CD4-positive, alpha-beta T cell treated with Interleukin-6 for 4 hours (primary cell): ENCODE measurements at places on chromosomes 16 and 17.
A peak's percentile ranks its signal among the peaks of the same experiment; 100 is the strongest.

- DNase-seq = no peak
These were observed 76.1 kb upstream of the CDH5 start for GRCh38 chr16:66290431-66290830.

DNA sequence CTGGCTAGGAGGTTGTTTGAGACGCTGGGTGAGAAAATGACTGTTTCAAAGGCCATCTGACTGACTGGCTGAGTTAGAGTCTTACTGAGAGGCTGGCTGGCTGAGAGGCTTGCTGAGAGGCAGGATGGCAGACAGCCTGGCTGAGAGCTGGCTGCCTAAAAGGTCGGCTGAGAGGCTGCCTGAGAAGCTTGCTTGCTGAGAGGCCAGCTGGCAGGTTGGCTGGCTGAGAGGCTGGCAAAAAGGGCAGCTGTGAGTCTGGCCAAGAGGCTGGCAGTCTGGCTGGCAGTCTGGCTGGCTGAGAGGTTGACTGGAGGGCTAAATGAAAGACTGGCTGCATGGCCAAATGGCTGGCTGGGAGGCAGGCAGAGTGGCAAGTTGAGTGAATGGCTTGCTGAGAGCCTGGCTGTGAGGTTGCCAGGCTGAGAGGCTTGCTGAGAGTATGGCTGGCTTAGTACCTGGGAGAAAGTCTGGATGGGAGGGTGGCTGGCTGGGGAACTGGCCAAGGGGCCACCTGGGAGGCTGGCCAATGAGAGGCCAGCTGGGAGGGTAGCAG is 35.3 kb upstream of the ACSM2B start:
- no peak for DNase-seq

- peak; percentile 81 for DNase-seq
These were observed 20.0 kb downstream of the TRAF4 start for GRCh38 chr17:28763804-28764266.

DNA sequence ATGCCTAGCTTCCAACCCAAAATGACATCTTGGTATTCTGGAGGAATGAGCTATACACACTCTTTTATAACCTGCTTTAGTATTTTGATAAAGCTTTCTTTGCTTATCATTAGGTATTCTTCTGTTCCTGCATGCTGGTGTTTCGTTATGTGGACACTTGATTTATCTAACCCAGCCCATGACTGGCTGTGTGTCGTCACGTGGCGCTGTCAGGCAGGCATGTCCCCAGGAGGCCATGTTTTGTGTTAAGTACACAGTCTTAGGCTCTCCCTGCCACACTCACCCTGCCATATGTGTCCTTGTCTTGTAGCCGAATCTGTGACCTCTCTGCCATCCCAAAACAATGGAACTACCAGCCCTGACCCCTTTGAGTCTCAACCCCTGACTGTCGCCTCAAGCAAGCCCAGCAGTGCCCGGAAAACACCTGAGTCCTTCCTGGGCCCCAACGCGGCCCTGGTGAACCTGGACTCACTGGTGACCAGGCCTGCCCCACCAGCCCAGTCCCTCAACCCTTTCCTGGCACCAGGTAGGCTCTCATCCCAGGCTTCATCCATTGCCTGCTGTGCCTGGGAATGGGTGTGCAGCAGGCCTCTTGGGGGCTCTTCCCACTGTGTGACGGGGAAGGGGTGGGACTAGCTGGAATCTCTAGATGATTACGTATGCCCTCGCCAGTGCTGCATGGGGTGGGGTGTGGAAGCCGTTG is 30.8 kb downstream of the B9D1 start:
- DNase-seq = no peak

DNA sequence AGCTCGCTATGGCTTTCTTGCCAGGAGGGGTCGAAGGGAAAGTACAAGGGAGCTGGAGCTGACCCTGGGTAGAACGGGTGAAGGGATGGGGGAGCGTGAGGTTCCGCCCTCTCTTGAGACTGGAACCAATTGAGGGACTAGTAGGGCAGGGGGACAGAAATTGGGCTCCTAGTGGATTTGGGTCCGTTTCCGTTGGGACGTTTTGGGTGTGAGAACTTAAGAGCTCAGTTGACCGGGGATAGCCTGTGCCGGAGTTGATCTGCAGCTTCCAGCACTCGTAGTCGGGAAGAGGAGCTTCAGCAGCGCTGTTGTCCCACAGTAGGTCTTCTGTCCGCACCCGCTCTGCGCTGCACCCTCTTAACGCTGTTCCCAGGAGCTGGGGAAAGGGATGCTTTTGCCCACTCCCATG is 481 bp downstream of the CNTROB start:
- DNase-seq = peak; percentile 37

GRCh38 chr17:51427323-51427811 is 167.0 kb downstream of the UTP18 start:
- DNase-seq = peak; percentile 31

GRCh38 chr17:50518384-50519023 is 10.3 kb downstream of the MYCBPAP start:
- DNase-seq = no peak

- no peak for DNase-seq
These were observed 28.3 kb upstream of the GOSR2 start for GRCh38 chr17:46894476-46895151.

- DNase-seq = no peak
These were observed 6.2 kb downstream of the EFNB3 start for GRCh38 chr17:7711051-7711755.

DNA sequence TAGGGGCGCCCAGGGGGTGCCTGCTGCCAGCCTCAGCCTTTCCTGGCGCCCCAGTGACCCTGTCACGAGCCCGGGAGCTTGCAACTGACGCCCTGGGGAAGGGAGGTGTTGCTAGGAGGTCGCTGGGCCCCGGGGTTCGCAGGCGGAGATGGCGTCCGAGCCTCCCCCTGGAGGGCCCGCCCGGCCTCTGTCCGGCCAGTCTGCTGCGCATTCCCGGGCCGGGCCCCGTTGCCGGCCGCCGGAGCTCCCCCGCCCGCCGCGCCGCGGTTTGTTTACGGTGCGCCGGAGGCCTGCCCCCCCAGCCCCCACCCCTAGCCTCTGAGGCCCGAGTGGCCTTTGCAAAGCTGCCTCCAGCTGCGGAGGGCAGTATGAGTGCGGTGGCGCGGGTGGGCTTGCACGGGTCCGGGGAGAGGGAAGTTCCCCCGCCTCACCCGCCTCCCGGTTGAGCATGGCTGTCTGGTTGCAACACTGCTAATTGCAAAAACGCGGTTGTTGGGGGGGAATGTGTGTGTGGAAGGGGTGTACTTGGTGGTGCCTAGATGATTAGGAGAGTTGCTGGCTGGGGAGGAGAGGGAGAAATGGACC is 514 bp downstream of the THRA start:
- peak; percentile 48 for DNase-seq

DNA sequence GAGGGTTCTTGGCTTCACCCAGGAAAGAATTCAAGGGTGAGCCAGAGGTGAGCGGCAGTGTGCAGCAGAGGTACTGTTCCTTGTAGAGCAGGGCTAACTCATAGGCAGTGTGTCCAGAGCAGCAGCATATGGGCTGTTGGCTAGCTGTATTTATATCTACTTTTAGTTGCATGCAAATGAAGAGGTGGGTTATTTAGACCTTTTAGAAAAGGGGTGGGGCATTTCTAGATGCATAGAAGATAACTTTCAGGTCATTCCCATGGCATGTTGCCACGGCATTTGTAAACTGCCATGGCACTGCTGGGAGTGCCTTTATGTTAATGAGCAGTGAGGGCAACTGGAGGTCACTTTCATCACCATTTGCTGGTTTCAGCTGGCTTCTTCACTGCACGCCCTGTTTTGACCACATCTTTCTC is 141.0 kb downstream of the STX8 start:
- DNase-seq = no peak

DNA sequence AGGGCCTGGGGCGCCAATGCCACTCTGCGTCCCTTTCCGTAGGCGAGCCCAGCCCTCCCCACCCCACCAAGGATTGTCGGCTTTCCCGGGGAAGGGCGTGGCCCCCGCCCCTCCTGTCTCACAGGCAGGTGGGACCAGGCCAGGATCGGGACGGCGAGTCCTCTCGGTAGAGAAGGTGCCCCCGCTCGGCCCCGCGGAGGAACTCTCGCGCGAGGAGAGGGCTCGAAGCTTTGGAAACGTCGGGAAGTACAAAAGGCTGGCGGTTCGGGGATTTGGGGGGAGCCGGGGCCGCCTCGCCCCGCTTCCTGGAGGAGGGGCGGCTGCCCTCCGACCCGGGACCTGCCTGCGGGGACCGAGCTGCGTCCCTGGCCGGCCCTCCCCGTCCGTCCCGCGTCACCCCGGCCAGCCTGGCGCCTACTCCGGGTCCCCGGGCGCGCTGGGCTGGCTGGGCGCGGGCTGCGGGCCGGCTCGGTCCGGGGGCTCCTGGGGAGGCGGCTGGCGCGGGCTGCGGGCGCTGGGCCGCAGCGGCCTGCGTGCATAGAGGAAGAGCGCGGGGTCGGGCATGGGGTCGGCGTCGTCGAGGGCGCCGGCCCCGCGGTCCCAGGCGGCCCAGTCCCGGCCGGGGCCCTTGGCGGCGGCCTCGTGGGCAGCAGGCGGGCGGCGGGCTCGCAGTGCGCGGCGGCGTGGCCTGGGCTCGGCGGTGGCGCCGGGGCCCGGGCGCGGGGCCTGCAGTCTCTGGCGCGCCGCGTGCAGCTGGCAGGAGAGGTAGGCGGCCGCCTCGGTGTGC is 12.6 kb upstream of the CLUH start:
- DNase-seq = no peak

GRCh38 chr16:50390914-50391716 is 22.3 kb upstream of the BRD7 start:
- no peak for DNase-seq

- DNase-seq = no peak
These were observed 254.8 kb downstream of the SEC14L1 start for GRCh38 chr17:77395501-77396048.

DNA sequence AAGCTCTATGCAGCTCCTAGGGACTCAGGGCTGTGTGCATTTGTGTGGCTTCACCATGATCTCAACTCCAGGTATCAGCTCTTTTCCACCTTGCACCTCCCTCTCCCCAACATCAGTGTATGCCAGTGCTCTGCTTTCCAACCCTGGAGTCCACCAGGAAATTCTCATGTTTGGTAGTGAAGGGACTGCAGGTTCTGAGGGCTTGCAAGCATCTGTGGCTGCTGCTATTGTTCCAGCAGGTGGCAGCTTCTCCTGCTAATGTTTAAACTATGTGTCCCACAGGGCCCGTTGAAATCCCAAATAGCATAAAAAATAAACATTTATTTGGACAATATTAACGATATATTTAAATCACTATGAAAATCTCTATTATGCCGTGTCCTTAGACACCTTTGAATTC is 82.0 kb downstream of the RGS9 start:
- no peak for DNase-seq

- peak; percentile 25 for DNase-seq
These were observed 526 bp downstream of the KIAA0513 start for GRCh38 chr16:85027958-85028684.

DNA sequence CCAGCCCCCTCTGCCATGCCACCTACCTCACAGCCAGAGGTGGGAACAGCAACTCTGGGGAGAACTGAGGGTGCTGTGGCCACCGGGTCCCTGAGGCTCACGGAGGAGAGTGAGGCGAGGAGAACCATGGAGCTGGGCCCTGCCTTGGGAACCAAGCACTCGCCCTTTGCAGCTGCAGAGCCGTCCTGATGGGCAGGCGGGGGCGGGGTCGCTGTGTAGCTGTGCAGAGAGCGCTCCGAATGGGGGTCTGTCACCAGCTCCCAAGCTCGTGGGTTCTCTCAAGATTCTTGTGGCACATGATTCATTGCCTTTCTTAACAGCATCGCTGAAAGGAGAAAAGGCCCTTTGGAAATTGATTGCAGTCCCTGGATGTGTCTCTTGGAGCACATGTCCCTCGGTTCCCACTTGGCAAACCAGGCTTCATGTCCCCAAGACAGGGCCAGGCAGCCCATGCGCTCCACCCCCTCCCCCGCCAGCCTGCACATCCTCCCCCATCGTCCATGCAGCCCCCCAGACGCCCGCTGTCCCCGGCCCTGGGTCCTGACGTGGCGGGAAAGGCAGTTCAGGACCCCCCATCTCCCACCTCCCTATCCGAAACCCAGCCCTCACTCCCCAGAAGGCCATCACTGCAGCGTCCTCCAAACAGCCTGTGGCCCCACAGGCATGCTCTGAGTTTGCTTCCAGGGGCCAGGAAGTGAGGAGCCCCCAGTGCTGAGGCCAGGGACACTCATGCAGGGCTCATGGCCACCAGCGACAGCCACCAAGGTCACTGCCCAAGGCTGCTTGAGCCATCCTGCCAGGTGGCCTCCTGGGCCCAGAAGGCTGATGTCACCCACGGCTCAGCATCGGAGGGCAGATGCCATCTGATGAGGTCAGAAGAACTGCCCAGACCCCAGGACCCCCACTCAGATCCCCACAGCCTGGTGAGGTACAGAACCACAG is 20.6 kb upstream of the CHMP6 start:
- DNase-seq = no peak

GRCh38 chr17:9473711-9474110 is 101.9 kb downstream of the STX8 start:
- DNase-seq = no peak

- no peak for DNase-seq
These were observed 7.4 kb upstream of the NUDT16L1 start for GRCh38 chr16:4685776-4686496.

DNA sequence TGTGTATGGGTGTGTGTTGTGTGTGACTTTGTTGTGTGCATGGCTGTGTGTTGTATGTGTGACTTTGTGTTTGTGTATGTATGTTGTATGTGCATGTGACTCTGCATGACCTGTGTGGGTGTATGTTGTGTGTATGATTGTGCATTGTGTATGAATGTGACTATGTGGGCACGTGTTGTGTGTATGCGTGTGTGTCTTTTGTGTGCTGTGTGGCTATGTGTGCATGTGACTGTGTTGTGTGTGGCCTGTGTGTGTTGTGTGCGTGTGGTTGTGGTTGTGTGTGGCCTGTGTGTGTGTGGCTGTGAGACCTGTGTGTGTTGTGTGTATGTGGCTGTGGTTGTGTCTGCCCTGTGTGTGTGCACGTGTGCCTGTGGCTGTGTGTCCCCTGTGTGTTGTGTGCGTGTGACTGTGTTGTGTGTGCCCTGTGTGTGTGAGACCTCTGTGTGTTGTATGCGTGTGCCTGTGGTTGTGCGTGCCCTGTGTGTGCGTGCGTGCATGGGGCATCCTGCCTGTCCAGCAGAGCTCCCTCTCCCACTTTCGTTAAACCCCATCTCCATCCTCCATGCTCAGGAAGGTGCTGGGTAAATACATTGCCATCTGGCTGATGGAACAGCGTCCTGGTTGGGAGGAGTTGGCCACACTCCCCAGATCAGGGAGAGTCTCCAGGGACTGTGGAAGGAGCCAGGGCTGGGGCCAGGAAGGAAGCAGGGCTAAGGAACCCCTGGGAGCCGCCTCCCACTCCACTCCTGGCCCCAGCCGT is 90.1 kb upstream of the GSE1 start:
- DNase-seq = no peak

DNA sequence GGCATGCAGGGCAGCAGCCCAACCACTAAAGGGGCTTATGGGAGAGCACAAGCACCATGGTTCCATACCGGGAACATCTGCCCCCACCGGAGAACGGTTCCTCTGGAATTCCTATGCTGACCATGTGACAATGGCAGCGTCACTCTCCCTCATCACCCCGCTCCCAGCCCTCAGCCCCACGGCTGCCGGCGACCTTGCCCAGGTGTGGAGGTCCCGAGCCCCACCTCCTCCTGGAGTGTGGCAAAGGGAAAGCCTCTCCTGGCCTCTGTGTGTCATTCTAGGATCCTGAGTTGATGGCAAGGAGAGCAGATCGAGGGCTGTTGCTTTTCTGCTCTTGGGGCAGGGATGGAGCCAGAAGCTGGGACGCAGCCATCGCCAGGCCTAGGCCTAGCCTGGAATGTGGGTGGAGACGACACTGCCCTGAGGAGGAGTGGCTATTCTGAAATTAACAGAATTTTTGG is 17.8 kb upstream of the RNPS1 start:
- no peak for DNase-seq
